ENCODE measurements at places on chromosomes 6 and 20.

- DNase-seq, result no peak
These were observed 10.1 kb upstream of the TMEM244 start for GRCh38 chr6:129871221-129871620.

GRCh38 chr6:143007646-143008045, 53.0 kb upstream of the AIG1 start:
- DNase-seq, result no peak

- no peak for DNase-seq
These were observed 4.0 kb upstream of the VSX1 start for GRCh38 chr20:25085756-25086495.

- DNase-seq, result no peak
These were observed 672 bp downstream of the PREX1 start for GRCh38 chr20:48826883-48827771.

DNA sequence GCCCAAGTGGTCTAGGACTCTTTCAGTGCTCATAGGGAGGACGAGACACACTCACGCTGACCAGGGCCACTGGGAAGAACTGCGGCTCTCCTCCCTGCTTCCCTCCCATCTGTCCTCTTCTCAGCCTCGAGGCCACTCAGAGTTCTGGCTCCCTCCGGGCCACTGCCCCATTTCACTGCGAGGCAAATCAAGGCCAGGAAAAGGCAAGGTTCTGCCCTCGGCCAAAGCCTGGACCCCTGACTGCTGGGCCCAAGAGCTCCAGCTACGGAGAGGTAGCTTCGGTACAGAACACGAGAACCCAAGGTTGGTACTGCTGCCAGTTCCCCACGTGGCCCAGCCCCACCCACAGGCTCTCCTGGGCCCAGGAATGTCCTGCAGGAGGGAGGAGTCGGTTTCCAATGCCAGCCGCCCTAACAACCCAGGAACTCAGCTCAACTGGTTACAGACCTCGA, 14.7 kb downstream of the PI16 start:
- no peak for DNase-seq

- no peak for DNase-seq
These were observed 73.1 kb downstream of the PTCHD4 start for GRCh38 chr6:48037946-48038345.

DNA sequence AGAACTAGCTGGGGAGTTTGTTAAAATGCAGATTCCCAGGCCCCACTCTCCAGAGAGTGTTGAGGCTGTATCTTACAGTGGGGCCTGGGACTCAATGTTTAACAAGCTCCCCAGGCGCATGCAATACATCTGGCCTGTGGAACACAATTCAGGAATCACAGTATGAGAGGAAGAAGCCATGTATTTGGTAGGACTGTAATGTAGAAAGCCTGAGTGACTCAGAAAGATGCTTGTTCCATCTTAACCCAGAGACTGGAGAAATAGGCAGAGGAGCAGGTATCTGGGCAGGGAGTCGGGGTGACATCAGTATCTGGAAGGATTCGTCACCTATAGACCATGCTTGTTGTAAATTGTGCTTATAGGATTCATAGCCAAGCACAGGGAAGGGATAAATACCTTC, 90.5 kb downstream of the UNC5CL start:
- DNase-seq, result no peak

GRCh38 chr6:37717836-37718251, 20.2 kb upstream of the MDGA1 start:
- DNase-seq, result no peak

DNA sequence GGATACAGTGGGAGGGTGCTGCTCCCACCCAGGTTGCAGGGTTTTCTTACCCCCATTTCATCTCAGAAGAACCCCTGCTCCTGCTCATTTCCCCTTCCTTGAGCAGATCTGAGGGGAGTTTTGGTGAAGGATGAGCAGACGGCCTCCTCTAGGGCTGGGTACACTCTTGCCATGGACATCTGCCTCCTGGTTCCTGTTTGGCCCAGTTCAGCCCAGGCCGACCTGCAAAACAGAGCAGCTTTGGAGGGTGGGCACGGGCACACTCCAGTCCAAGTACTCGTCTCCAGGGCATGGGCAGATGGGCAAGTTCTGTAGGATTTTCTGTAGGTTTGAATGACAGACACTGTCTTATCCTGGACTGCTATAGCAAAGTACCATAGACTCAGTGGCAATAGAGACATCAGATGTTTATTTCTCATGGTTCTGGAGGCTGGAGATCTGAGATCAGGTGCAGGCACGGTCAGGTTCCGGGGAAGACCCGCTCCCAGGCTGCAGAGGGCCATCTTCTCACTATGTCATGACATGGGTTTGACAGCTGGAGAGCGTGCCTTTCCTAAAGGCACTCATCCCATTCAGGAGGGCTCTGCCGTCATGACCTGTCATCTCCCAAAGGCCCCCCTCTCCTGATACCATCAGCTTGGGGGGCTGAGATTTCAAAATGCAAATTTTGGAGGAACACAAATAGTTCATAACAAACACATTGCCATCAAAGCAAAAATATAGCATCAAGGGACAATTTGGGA, 6.2 kb downstream of the NPBWR2 start:
- DNase-seq, result no peak

DNA sequence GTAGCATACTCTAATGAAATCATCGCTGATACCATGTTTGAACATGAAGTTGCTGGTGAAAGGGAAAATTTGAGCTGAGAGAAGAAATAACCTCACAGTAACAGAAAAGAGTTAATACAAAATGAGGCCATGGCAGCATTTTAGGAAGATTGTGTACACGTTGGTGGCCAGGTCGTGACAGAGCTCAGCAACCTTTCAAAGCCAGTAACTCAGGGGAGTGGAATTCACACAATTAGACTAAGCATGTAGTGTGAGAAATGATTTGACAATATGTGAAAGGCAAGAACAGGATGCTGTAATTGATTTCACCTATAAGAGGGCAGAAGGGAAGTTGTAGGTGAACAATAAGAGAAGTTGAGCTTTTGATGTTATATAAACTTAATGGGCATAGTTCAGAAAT, 246.3 kb downstream of the OGFRL1 start:
- no peak for DNase-seq

- DNase-seq, result peak; percentile 72
These were observed 37.4 kb downstream of the ATXN1 start for GRCh38 chr6:16723826-16724225.

DNA sequence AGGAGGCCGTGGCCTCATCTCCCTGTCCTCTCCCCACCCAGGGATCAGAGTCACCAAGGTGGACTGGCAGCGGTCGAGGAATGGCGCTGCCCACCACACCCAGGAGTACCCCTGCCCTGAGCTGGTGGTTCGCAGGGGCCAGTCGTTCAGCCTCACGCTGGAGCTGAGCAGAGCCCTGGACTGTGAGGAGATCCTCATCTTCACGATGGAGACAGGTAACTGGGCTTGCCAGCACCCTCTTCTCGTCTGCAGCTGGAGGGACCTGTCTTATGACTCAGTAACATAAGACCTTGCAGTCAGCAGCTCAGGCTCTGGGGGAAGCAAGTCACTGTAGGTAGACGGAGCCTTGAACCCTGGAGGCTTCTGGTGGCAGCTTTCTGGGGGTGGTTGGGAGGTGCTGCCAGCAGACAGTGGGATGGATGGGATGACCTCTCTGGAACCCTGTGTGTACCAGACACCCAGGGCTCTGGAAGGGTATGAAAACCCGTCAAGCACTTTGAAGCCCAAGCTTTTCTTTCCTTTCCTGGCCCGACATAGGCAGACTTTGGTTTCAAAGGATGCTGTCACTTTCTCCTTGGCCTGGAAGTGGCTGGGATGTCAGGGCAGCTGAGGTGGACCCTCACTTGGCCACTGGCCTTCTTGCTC, 13.8 kb downstream of the TGM6 start:
- DNase-seq, result no peak

DNA sequence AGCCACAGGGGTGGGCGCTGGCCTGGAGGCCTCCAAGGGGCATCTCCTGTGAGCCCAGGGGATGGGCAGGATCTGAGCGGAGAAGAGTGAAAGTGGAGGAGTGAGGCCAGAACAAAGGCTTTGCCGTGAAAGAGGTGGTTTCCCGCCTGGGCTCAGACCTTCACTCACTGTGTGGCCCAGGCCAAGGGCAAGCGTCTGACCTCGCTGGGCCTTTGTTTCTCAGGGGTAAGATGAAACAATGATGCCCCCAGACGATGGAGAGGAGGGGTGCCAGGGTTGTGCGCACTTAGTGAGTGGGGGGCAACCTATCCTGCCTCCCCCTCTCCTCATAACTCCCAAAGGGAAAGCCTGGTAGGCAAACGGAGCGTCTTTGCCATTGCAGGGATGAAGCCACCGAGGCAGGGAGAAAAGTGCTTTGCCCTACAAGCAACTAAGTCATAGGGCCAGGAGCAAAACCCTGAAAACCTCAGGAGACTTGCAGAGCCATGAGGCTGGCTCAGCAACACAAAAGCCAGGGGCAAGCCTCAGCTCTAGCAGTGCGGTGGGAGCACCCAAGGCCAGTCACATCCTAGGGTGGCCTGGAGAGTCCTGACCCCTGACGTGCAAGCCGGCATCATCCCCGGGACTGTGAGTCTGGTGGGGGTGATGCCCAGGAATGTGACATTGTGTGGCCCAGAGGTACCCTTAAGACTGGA, 897 bp upstream of the STMN3 start:
- no peak for DNase-seq

- DNase-seq, result no peak
These were observed 139.8 kb downstream of the LY86 start for GRCh38 chr6:6728169-6728941.

- DNase-seq, result no peak
These were observed 4.7 kb downstream of the WFDC5 start for GRCh38 chr20:45110301-45110700.

DNA sequence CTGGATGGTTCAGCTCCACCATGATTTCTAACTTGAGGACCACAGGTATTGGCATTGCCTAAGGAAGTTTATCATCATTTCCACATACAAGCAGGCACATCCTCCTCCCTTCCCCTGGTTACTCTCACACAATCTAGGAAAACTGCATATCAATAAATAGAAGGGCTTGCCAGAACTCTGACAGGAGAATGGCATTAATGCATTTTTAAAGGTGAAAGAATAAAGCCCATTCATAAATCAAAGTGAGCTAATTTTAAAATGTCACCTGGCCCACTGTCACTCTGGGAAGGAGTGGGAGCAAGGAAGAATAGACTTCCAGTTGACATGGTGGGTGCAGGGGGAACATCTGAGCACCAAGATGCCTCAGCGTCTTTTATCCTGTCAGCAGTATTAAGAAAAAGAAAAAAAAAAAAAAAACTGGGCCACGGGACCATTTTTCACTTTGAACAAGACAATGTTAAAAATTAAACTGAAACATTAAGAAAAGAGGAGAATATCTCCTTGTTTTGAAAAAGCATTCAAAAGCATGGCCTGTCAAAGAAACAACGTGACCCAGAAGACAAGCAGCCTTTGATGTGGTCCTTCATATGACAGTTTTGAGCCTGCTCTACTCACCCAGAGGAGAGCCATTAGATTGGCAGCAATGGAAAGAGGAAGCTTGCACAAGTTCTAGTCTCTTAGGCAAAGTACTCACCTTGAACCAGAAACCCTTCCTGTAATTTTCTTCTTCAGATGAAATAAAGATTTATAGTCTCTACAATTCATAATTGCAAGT, 39.3 kb upstream of the SMLR1 start:
- DNase-seq, result no peak

DNA sequence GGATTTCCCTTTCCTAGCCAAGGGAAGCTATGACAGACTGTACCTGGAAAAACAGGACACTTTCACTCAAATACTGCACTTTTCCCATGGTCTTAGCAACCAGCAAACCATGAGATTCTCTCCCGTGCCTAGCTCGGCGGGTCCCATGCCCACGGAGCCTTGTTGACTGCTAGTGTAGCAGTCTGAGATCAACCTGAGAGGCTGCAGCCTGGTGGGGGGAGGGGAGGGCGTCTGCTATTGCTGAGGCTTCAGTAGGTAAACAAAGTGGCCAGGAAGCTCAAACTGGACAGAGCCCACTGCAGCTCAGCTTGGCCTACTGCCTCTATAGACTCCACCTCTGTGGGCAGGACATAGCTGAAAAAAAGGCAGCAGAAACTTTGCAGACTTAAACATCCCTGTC, 61.8 kb downstream of the EPM2A start:
- no peak for DNase-seq

- no peak for DNase-seq
These were observed 11.5 kb downstream of the RBM24 start for GRCh38 chr6:17292600-17293133.

DNA sequence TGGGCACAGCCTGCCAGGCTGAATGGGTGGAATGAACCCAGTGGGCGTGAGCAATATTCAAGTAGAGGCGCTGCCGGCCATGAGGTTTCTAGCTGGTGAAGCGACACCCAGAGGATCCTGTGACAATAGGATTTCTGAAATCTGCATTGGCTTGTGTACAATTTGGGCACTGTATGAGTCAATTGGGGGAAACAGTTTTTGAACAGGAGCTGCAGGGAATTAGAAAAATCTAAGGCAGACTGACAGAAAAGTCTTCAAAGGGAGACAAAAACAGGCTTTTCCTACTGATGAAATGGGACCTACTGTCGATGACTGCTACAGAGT, 148.8 kb upstream of the PROKR2 start:
- DNase-seq, result no peak

DNA sequence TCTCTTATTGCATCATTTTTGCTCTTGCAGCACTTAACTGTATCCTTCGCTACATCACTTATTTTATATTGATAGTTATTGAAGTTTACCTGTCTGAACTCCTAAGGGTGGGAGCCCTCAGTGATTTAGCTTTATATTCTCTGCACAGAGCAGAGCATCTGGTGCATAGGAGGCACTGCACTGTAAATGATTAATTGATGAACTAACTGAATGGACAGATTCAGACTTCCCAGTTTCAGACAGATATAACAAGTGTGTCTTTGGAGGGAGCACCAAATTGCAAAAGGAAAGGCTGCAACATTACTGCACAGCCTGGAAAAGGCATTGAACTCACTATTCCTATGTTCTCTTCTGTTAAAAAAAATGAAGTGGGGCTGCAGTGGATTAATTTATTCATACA, 160.3 kb downstream of the EDN1 start:
- no peak for DNase-seq

DNA sequence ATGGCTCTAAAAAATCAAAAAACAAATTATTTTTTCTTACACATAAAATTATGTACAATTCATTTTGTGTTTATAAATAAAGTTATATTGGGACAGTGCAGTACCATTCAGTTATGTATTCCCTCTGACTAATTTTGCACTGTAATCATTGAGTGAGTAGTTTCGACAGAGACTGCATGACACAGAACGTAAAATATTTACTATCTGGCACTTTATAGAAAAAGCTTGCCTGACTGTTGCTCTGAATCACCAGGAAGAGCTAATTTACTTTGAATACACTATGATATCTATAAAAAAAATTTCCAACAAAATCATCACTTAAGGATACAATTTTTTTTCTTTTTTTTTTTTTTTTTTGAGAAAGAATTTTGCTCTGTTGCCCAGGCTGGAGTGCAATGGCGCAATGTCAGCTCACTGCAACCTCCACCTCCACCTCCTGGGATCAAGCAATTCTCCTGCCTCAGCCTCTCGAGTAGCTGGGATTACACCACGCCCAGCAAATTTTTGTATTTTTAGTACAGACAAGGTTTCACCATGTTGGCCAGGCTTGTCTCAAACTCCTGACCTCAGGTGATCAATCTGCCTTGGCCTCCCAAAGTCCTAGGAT, 11.0 kb upstream of the KHDC1L start:
- no peak for DNase-seq

- DNase-seq, result no peak
These were observed 13.7 kb downstream of the MAS1 start for GRCh38 chr6:159904497-159904911.

- DNase-seq, result no peak
These were observed 51.6 kb downstream of the EYA2 start for GRCh38 chr20:46946181-46946624.

Data from SW 1271 (cell line).